HS-27A (cell line): ENCODE measurements at places on chromosomes 7 and 10.

DNA sequence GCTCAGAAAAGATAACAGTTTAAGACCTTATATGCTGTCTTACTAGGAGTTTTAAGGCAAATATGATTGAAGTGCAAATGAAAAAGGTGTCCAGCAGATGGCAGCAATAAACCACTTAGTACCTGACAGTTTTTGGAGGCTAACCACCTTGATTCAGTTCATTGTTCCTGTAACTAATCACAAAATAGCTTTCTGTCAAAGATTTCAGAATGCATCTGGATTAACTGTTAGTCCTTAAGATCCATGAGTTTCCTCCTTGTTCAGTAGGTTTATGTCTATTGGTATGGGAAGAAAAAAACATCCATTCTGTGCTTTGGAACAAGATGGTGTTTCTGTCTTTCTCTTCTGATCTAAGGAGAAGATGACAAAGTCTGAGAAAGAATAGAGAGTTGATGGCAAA, 46.6 kb downstream of the CCSER2 start:
- DNase-seq: peak; percentile 15

DNA sequence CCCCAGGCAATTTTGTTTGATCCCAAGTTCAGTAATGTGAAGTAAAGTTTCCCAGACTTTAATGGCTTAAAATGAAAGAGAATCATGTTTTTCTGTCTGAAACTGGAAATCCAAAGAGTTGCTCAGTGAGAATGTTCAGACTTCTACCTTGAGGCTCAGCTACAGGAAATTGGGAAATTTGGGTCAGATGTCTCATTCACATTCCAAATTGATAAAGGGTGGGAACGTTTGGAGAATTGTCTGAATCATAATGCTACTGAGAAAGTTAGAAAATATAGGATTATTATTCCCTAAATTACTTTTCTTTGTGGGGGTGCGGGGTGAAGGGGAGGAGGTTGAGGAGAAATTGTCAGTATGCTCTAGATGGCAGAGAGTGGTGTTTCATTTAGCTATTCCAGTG, 773.9 kb downstream of the LRMDA start:
- DNase-seq: no peak

- DNase-seq: no peak
Measured at GRCh38 chr7:39985398-39985918, 35.4 kb downstream of the CDK13 start.

- no peak for DNase-seq
Measured at GRCh38 chr10:56624082-56624481, 263.0 kb upstream of the ZWINT start.

DNA sequence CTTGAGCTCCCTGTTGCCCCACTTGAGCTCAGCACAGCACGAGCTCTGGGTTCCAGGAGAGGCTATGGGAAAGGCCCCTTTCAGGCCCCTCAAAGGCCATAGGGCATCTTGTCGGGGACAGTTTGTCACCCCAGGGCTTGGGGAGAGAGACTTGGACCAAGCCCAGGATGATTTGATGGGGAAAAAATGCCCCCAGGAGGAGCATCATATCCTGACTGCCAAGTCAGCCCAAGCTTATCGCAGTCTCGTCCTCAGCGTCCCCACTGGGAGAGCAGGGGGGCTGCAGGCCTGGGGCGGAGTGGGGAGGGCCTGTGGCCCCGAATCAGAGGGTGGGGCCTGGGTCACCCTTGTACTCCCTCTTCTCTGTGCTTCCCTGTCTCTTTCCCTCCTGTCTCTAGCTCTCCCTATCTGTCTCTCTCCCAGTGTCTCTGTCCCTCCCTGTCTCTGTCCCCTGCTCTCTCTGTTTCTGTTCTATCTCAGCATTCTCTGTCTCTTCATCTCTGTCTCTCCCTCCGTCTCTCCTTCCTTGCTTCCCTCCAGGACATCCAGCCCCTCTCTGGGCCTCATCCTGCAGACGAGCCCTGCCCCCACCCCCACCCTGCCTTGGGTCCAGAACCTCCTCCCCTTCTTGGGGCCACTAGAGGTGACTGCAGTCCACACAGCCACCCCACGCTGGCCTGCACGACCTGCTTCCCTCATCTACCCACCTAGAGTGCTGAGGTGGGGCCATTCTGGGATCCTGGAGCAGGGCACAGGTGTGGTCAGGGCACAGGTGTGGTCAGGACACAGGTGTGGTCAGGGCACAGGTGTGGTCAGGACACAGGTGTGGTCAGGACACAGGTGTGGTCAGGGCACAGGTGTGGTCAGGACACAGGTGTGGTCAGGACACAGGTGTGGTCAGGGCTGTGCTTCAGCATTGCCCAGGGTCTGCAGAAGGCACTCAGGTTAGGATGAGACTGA, 17.3 kb upstream of the GRIFIN start:
- no peak for DNase-seq

DNA sequence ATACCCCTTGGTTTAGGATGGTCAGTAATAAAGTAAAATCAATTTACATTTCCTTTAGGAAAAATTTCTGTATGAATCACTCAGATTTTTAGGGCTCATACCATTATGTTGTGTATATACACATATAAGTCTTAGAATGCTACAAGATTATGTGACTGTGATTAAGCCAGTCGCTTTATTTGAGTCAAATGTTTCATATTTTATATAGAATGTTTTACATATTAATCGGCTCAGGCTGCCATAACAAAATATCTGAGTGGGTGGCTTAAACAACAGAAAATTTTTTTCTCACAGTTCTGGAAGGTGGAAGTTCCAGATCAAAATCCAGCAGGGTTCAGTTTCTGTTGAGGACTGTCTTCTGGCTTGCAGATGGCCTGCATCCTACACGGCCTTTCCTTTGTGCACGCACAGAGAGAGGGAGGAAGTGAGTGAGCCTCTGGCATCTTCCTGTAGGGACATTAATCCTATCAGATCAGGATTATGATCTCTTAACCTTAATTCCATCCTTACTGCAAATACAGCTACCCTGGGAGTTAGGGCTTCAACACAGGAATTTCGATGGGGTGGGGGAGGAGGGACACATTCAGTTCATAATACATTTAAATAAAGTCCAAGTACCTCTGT, 198.0 kb downstream of the PHF14 start:
- no peak for DNase-seq

DNA sequence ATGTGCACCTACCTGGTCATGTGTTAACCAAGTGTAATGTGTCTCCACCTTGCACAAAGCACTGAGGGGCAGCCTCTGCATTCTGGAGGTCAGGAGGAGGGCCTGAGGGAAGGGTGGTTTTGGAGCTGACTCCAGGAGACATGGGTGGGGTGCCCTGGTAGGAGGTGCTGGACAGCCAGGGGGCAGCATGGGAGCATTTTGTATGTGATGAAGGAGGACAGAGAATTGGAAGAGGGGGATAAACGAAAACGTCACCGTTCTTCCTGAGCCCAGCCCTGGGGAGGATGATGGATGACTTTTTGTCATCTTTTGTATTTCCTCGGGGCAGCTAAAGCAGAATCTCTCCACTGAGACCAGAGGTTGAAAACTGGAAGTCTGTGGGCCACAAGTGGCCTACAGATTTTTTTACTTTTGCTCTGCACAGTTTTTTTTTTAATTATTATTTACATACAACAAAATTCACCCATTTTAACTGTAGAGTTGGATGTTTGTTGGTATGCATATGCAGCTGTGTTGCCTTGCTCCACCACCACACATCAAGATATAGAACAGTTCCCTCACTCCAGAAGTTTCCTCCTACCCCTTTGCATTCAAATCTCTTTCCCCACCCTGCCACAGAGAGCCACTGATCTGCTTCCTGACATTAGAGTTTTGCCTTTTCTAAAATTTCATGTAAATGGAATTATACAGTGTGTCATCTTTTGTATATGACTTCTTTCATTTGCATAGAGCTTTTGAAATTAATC, 242.5 kb downstream of the VTI1A start:
- DNase-seq: no peak

- DNase-seq: no peak
Measured at GRCh38 chr10:12388671-12389070, 39.3 kb downstream of the CAMK1D start.

- no peak for DNase-seq
Measured at GRCh38 chr10:60910543-60910942, 33.4 kb downstream of the RHOBTB1 start.

GRCh38 chr10:114517368-114518250, 113.3 kb upstream of the AFAP1L2 start:
- DNase-seq: no peak

GRCh38 chr10:77173615-77174461, 463.8 kb downstream of the KCNMA1 start:
- no peak for DNase-seq

DNA sequence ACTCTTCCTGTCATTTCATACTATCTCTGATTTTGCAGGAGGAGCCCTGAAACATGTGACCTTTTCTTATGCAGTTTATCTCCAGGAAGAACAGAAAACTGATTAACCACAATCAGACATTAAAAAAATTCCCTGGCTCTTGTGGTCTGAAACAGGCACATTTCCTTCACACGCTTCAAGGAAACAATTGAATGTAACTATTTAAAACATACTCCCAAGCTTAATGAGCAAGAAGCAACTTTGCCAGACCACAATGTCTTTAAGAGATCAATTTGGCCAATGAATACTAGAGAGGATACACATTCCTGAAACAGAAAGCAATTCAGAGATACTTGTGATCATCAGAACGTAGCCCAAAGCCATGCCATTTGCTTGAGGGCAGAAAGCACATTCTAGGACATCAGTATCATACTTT, 65.8 kb downstream of the PIP4K2A start:
- no peak for DNase-seq

- DNase-seq: no peak
Measured at GRCh38 chr10:14010101-14010558, 320.6 kb downstream of the FRMD4A start.

GRCh38 chr10:48309711-48310226, 3.3 kb downstream of the MAPK8 start:
- peak; percentile 39 for DNase-seq

GRCh38 chr7:18941207-18941606, 176.2 kb downstream of the TWIST1 start:
- no peak for DNase-seq

DNA sequence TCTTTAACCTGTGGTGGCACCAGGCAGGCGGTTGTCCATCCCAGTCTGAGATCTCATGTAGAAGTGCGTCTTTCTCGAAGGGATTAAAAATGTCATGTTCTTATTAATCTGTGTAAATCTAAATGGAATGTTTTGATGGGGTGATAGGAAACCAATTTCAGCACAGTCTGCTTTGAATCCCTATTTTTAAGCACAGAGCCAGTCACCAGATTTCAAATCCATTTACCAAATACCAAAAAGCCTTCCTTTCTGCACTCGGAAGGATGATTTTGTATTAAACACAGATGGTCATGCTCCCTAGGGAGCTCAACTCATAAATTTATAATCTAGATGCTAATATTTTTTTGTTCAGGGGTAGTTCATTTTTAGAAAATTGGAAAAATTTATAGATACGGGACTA, 160.6 kb upstream of the AOAH start:
- DNase-seq: no peak

DNA sequence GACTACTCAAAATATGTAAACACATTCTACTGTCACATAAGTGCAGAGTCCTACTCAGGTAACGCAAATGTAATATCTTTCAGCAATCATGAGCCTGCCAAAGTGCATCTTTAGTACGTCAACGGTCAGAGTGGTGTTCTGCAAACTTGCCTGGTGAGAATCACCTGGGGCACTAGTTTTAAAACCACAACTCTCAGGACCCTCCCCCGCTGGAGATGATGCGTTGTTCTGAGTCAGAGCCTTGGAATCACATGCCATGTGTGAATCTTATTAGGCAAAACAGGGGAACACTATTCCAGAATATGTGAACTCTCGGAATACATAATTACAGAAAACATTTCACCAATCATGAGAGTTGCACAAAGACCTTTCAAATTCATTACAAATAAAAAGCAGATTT, 115.7 kb downstream of the TPK1 start:
- DNase-seq: peak; percentile 1

DNA sequence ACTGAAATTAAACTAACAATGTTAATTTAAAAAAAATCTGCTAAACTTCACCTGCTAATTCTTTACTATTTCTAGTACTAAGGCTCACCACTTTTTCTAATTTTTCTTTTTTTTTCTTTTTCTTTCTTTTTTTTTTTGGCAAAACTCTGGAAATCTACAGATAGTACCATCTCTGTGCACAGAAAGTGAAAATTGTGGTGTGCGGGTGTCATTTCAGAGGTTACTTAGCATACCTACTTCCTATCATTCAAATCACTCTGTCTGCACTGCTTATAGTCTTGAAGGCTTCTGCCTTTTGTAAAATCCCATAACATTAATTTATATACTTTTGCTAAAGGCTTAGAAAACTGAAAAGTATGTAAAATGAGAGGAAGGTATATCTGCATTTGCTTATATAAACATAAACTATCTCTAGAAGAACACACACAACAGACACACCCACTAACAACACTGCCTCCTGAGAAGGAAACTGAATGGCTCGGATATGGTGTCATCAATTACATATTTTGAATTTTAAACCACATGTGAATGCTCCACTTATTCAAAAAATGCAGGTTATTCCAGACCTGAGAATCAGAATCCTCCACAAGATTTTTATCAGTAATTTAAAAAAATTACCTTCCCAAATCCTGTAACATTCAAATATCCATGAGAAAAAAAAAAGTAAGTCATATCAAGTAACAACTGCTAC, 229.5 kb downstream of the PARD3 start:
- DNase-seq: no peak

DNA sequence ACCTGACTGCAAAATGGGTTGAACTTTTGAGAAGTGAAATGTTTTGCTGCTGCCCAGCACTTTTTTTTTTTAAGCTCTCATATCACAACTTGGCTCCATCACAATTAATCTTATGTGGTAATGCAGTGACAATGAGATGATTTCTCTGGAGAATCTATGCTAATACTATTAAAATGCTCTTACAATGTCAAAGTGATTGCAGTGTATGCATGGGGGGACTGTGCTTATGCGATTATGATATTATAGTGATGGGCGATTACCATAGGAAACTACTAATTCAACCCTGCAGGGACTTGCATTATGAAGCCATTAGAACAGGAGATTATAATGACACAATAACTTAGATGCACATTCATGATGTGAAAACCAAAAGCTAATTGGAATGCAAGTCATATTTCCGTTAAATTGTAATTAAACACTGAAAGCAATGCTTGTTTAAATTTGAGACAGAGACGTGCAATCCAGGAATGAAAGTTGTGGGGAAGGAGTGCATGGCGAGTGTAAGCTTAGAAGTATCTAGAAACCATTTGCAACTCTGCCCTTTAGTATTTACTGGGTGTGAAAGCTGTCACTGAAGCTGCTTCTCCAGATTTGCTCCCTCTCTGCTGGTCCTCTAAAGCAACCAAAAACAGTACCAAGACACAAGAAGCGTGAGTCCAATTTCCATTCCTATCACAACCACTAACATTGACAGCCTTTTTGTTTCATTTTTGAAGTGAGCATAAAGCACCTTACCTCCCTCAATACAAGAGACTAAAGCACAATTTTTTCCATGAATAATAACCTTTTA, 21.6 kb downstream of the PTER start:
- DNase-seq: no peak

GRCh38 chr7:128911423-128912031, 1.0 kb upstream of the KCP start:
- DNase-seq: no peak

GRCh38 chr10:58627392-58627791, 114.7 kb downstream of the BICC1 start:
- DNase-seq: no peak
